ENCODE measurements at places on chromosomes 5 and 9. TPM values are rescaled to one million over a fixed set of nuclear protein-coding genes. Genes with fewer than 3 reads are reported as not detected.
A peak's percentile ranks its signal among the peaks of the same experiment; 100 is the strongest.

DNA sequence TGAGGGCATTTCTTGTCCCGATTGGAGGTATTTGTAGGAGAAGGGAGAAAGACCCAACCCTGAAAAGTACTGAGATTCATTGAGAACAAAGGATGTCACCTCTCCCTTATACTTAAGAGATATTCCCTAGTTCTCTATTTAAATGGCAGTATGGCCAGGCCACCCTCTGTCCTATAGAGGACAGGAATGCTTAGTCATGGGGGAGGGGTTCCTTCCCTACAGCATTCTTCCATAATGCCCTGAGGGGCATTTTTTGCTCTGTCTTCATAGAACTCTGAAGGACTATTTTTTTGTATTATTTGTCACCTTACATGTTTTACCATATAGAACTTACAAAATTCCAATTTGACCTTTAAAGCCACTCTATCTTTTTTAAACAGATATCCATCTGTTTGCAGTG, 176.3 kb downstream of the TMEM161B start:
- no peak for DNase-seq

DNA sequence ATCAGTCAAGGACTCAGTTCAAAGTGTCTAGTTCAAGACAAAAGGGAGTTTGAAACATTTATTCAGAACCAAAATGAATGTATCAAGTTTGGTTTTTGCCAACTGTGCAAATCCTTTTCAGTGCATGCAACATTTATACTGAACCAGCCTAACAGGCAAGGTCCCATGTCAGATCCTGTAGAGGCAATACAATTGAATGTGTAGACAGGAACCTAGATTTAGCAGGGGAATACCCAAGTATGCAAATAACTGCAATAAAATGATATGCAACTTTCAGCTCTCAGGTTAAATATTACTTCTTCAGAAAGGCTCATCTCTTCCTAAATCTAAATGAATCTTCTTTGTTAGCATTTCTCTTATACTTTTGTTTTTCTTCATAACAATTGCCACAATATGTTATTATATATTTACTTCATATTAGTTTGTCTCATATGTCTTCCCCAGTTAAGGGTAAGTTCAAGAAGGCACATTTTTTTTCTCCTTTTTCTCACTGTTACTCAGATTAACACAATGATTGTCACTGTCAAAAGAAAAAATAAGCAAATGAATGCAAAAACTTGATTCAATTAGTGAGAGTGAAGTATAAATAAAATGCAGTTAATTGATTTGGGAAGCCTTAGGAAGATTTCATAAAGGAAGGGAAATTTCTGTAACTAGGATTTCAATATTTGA, 163.9 kb upstream of the RASA1 start:
- no peak for DNase-seq

GRCh38 chr5:62283005-62283404, 23.0 kb upstream of the KIF2A start:
- no peak for DNase-seq

- peak; percentile 47 for DNase-seq
Measured at GRCh38 chr5:35182910-35183535, 47.3 kb downstream of the PRLR start.

The SPAG8 gene
- not detected for total RNA-seq

The CATSPER3 gene
- under 0.01 TPM for total RNA-seq

- peak; percentile 63 for DNase-seq
Measured at GRCh38 chr5:219460-219863, 1.3 kb downstream of the SDHA start.

- no peak for DNase-seq
Measured at GRCh38 chr5:72947498-72947897, 8.3 kb upstream of the FCHO2 start.

The LCN10 gene
- not detected for total RNA-seq

The SPATA6L gene
- total RNA-seq = 2.8 TPM

- DNase-seq = no peak
Measured at GRCh38 chr9:134384811-134385479, 58.7 kb downstream of the RXRA start.

GRCh38 chr5:163622799-163623198, 117.4 kb downstream of the MAT2B start:
- no peak for DNase-seq

The C5orf52 gene
- total RNA-seq = not detected

- no peak for DNase-seq
Measured at GRCh38 chr5:141810702-141811101, 67.5 kb downstream of the PCDH1 start.

The ORM2 gene
- total RNA-seq = not detected

DNA sequence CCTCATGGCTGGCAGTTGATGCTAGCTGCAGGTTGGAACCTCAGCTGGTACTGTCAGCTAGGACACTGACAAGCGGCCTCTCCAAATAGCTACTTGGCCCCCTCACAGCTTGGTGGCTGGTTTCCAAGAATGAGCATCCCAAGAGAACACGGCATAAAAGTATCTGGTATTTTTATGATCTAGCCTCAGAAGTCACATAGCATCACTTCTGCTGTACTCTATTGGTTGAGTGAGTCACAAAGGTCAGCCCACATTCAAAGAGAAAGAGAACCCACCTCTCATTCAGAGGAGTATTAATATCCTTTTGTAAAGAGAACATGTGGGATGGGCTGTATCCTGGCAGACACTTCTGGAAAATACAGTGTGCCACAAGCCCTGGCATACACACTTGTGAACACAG, 6.0 kb upstream of the SIL1 start:
- DNase-seq = no peak

DNA sequence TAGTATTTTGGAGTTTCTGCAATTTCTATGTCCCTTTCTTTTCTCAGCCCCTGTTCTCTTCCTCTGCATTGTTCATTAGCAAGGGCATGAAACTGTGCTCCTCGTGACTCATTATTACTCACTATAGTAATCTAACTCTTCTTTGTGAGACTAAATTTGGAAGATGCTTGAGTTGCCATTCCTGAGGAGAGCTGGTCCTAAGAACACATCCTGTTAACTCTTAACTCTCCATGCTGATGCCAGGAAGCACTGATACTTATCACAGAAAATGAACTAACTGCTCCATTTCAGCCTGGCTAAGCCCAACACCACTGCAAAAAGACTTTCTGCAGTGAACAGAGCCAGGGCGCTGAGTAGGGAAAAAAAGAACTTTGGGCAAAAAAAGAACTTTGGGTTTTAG, 10.6 kb upstream of the CSNK1A1 start:
- peak; percentile 48 for DNase-seq

DNA sequence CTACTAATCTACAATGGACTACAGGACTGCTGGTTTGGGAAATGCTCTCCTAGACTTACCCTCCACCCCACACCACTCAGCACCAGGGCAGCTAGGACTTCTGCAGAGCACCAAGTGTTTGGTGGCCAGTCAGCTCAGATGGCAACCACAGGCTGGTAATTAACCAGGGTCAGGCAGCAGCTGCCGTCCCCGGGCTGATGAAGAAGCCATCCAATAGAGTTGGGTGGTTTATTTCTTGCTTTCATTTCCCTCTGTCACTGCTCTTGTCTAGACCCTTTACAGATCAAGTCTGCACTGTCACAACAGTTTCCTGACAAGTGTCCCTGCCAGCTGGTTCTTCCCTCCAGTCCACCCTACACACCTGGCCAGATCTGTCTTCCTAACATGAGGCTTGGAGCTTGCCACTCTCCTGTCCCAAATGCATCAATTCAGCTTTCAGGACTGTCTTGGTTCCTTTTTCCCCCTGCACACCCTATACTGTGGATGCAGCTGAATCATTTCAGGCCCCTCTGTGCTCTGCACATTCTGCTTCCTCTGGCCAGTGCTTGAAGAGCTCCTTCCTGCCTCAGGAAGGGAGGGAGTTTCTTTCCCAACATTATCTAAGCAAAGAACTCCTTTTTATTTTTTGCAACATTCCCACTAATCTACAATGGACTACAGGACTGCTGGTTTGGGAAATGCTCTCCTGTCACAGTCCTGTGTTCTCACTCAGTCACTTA, 30.2 kb upstream of the HSPA9 start:
- no peak for DNase-seq

DNA sequence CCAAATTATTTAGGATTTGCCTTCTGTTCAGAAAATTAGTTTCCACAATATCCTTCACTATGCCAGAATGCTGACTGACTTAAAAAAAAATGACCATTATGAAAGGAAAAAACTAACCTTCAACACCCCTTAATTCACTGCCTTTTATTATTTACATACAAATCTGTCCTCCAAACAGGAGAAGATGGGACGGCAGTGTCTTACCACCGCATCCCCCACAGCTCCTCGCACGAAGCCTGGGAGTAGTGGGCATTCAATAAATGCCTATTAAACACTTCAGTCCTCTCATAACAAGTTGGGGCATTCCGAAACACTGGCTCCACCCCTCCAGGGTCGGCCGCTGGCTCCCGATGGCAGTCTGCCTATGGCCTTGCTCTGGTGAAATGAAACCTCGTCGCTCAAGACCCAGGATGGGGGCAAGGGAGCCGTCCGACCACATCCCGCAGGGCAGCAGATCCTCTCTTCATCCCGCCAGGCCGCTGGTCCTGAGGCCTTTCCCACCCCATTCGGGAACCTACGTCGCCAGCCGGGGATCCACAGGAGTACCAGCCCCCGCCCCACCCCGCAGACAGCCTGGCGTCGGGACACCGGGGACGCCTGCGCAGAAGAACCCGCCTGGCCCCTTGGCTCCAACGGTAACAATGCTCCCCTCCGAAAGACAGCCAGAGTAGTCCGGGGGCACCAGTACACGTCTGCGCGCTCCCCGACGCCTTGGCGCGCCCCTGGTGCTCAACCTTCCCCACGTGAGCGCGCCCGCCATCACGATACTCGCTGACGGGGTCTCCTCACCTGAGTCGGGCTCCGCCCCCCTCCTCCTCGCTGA, 613 bp downstream of the ZBTB5 start:
- DNase-seq = peak; percentile 87

GRCh38 chr9:137390553-137391410, 32.2 kb downstream of the EXD3 start:
- peak; percentile 48 for DNase-seq

DNA sequence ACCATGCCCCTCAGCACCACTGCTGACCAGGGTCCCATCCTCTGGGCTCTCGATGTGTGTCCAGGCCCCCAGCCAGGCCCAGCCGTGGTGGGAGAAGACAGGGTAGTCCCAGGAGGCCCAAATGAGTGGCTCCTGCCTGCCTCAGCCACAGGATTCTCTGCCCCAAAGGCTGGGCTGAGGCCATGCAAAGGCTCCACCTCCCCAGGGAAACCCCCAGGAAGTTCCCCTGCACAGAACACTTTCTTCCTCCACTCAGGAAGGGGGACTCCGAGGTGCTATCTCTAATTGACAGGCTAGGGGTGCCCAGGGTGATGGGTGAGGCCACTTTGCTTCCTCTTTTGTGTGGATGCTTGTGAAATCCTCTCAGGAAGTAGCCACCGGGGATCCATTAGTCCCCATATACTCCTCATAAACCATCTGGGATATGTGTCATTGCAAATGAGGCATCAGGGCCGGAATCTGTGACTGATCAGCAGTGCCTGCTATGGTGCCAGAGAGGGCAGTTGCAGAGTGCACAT, 23.1 kb upstream of the TDRD7 start:
- DNase-seq = no peak

DNA sequence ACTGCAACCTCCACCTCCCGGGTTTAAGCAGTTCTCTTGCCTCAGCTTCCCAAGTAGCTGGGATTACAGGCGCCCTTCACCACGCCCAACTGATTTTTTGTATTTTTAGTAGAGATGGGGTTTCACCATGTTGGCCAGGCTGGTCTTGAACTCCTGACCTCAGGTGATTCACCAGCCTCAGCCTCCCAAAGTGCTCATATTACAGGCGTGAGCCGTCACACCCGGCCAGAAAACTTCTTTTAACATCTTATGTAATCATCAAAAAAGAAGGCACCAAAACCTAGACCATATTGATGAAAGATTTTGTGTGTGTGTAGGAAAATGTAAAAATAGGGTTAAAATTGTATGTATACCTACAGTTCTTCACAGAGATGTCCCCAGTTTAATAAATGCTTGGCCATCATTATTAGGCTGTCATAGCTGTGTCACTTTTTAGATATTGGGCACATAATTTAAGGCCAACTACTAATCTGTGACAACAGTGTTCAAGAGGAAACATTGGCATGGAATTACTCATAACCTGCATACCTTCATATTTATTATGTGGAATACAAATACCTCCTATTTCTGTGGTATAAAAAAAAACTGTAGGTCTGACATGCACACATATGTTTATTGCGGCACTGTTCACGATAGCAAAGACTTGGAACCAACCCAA, 44.4 kb downstream of the RAD50 start:
- DNase-seq = no peak

The ACTL7B gene
- total RNA-seq = not detected

The FGF10 gene
- not detected for total RNA-seq

DNA sequence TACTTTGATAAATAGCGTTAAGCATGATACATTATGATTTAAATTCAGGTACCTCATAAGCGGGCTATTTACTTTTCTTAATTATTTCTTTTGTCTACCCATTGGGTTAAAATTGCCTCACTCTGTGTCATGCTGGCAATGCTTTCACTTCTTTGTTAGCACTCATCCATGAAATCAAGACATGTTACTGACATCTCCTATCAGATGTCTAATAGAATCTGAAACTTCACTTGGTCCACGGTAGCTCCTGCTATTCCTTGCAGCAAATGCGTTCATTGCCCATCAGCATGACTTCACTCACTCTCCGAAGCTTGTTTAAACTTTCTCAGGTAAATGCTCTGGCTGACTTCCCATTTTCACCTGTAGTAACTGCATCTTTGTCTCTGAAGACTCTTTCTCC, 193.5 kb upstream of the EDIL3 start:
- no peak for DNase-seq

DNA sequence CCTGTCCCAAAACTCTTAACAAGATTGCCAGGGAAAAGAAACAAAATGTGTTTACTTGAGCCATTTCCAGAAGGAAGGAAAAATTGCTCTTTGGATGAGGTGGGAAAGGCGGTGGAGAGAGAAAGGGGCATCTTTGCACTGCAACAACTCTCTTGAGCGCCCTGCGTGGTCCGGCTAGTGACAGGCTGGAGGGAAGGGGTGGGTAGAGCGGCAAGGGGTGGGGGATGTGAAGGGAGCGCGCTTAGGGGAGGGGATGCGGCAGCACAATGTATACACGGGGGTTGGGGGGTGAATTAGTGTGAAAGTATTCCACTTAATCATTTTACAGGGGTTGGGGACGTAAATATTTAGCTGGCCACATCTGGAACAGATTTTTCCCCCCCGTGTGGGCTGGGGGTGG, 1.3 kb downstream of the FGF10 start:
- no peak for DNase-seq

DNA sequence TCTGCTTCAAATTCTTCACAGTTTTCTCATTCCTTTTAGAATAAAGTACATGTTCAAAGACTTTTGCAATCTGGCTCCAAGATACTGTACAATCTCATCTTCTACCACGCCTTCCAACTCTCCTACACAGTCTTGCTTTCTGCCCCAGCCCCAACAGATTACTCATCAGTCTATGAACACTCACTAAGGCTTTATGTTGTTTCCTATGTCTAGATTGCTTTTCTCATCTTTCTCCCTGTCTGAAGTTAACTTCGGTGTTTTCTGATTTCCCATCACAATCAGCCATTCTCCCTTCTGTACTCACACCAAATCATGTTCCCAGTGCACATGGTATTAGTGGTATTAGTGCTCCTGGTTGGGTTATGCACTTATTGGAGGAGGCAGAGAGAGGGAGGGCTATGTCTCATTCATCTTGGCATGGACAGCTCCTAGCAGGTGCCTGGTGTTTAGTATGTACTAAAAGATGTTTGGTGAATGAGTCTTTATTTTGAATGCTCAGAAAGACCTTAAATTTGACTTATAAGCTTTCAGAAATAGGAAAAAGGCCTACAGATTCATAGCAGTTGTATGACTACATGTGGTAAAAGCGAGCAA, 44.0 kb upstream of the ZNF608 start:
- no peak for DNase-seq

- no peak for DNase-seq
Measured at GRCh38 chr5:135608761-135609443, 30.1 kb upstream of the CXCL14 start.

Data from lung microvascular endothelial cell (primary cell).